Activated naive CD8-positive, alpha-beta T cell treated with anti-CD3 and anti-CD28 coated beads, Interleukin-2, amount 10 ng/mL, durations not matched to agents 7 days and 5 days (primary cell): ENCODE measurements at places on chromosomes 6 and 20. TPM values are rescaled to one million over a fixed set of nuclear protein-coding genes. Genes with fewer than 3 reads are reported as not detected.

The SFTA2 gene
- total RNA-seq: not detected

The ZNF343 gene
- 12.0 TPM for total RNA-seq

GRCh38 chr6:3484946-3485345 is 28.1 kb upstream of the SLC22A23 start:
- no peak overlapping the region for H3K27ac ChIP-seq
- DNase-seq: no peak
- H3K27me3 ChIP-seq: peaks cover 7% of the 10 kb centered on the region
- H3K4me1 ChIP-seq: peaks cover 3% of the 10 kb centered on the region
- H3K4me3 ChIP-seq: no peak overlapping the region
- no peaks in the 10 kb centered on the region for H3K36me3 ChIP-seq

The SYCP2 gene
- total RNA-seq: 15.0 TPM

The HFE gene
- total RNA-seq: 7.2 TPM

The SUMO4 gene
- total RNA-seq: 9.5 TPM
